CD4-positive, alpha-beta T cell treated with Interleukin-15 for 1 hour (primary cell): ENCODE measurements at places on chromosomes 5 and 9.

GRCh38 chr5:155270725-155271124 lies 257.2 kb downstream of the KIF4B start:
- DNase-seq: no peak

DNA sequence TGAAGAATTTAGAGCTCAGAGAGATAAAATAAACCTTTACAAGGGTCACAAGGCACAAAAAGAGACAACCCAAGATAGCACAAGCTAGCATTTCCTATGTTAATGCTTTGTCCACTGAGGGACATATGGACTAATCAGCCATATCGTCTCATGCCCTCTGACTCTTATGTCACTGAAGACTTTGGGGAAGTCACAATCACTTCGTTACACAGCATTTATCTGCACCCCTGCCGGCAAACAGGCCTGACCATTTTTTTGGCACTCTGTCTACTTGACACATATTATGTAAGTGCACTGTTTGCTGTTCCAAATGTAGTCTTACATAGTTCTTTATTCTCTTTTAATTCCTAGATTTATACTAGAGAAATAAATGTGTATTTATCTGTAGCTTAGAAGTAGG lies 13.9 kb upstream of the BNC2 start:
- DNase-seq: no peak

DNA sequence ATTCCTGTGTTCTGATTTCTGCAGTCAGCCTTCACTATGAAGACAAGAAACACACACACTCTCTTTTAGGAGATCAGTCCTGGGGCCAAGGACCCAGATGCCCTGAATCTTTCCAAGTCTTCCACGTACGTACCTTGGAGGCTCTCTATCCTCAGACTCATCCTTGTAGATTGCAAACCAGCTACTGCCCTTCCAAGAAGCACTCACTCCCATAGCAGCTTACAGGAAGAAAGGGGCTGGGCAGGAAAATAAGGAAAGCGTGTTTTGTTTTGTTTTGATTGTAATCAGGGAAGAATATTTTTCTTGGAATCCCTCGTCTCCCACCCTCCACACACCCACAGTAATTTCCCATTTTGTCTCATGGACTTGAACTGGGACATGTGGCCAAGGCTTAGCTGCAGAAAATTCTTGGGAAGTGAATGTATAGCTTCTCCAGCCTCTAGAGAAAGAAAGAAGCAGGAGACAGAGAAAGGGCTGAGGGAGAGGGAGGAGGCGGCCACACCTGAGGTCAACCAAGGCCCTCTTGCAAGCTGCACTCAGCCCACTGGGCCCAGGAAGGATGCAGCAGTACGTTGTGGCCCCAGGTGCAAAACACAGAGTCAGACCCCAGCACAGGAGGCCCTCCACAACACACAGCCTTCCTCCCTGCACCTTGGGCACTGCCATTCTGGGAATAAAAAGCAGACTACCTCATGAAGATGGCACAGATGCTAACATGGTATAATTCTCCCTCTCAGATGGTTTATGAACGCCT lies 29.9 kb downstream of the IRX2 start:
- DNase-seq: no peak

DNA sequence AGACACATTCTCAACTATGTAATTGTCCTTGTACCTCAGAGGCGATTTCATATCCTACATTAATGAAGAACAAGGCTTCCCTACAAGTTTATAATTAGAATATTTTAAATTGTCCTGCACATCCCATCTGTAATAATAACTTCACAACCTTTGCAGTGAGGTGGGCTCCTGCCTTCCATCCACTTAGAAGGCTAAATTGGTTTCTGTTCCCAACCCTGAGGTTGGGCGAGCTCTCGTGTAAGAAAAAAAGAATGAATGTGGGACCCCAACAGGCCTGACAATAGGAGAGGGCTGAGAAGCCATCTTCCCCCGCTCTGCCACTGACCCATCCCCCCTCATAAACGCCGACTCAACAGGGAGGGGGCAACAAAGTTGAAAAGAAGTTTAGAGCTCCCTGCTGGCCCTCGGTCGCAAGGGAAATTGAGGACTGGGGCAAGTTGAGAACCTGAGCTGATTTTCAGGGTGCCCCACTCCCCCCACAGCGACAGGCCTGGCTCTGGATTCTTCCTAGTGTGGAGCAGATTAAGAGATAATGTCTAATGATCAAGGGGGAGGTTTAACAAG lies 9.4 kb downstream of the BARHL1 start:
- DNase-seq: no peak

DNA sequence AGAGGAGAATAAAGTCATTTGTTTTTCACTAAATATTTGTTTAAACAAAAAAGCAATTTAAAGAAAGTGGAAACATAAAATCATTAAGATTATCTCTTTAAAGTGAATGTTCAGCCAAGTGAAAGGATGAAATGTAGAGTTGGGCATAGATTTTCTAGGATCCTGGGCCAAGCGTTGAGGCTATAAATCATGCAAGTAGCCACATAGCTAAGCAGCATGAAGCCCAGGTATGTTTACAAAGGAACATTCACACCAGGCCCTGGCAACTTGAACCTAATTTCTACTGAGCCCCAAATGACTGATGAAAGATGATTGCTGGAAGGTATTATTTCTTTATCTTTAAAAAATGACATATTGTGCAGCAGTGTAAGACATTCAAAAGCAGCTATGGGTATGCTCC lies 461.8 kb downstream of the MAT2B start:
- DNase-seq: no peak

- DNase-seq: no peak
Observed at GRCh38 chr9:135909371-135909770, 2.0 kb upstream of the CAMSAP1 start.

- no peak for DNase-seq
Observed at GRCh38 chr5:1655496-1656270, 131.9 kb upstream of the LPCAT1 start.

- DNase-seq: no peak
Observed at GRCh38 chr5:138927979-138928378, 52.8 kb upstream of the LRRTM2 start.

DNA sequence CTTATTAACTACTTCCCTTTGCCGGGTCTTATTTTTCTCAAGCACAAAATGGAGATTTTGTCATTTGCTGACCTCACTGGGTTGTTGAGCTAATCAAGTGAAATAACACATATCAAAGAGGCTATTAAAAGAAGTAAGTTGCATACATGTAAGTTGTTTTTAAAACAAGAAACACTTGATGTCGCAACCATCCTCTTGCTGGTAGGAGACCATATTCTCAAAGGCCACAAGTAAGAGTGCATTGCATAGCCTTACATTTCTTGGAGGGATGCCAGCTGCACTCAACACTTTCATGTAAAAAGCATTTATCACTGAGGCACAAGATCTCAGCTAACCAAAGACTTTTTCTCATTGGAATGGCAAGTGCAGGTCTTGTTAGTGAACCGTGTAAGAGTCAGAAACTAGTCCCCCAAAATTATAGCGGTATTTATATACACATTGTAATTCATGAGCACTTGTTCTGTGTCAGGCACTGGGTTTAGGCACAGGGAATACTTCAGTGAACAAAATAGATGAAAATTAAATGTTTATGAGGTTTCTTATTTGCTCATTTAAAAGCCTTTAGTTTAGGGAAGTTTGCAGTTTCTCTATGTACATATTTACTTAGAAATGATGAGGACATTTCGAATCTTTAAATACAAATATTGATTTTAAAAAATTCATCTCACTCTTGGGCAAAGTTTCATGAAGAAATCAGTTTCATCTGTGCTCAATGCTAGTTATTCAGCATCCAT lies 72.0 kb downstream of the ZFAND5 start:
- DNase-seq: peak; percentile 24

- DNase-seq: no peak
Observed at GRCh38 chr9:116152390-116152789, 1.2 kb upstream of the PAPPA start.

- DNase-seq: no peak
Observed at GRCh38 chr9:136147890-136148714, 29.4 kb upstream of the TMEM250 start.

GRCh38 chr9:91896513-91897121 lies 53.4 kb downstream of the ROR2 start:
- DNase-seq: no peak

GRCh38 chr9:106622164-106622487 lies 240.8 kb upstream of the ZNF462 start:
- no peak for DNase-seq

- no peak for DNase-seq
Observed at GRCh38 chr5:118597543-118597942, 390.8 kb downstream of the DTWD2 start.

DNA sequence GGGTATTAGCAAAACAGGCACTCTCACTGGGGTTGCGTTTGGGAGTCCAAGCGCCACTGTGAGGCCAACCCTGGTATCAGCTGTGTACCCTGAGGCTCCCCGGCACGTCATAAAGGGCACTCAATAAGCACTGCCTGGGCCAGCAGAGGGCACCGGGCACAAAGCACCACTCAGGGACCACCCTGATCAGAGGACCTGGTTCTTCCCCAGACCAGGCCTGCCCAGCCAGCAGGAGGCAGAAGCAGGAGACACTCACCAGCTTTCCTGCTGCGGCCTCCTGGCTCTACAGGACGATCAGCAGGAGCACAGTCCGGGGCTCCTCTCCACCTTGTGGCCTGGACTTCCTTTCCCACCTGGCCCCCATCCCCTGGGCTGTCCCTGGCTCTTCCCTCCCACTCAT lies 12.6 kb downstream of the MGAT1 start:
- DNase-seq: peak; percentile 51

DNA sequence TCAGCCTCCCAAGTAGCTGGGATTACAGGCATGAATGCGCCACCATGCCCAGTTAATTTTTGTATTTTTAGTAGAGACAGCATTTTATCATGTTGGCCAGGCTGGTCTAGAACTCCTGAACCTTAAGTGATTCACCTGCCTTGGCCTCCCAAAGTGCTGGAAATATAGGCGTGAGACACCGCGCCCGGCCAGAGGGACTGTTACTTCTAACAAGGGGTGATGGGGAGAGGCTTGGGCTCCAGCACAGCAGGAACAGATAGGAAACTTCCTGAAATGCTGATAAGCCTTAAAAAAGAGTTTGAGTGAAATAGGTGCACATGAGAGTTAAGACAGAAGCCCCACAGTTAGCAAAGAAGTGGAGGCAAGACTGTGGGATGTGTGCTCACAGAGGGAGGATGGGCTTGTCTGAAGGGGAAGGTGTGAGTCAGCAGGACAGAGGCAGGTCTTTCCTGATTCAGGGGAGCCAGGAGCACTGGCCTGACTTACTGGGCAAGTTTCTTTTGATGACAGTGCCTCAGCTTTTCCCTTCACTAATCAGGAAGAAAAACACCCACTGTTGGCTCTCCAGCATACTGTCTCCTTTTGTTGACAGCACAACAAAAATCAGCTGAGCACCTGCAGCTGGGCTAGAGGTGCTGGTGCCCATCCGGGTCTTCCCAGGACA lies 68.4 kb downstream of the RAD23B start:
- no peak for DNase-seq

DNA sequence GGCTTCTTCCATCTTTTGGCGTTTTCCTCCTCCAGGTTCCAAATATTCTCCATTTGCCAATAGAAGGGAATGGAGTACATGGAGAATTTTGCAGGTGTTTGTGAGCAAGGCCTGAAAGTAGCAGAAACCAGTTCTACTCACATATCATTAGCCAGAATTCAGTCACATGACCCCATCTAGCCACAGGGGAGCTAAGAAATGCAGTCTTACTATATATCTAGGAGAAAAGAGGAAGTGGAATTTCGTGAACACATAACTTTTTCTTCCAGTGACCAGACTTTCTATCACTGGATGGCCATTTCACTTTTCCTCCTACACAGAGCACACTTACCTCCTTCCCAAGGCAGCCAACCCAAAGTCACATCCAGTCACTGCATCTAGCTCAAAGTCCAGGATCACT lies 55.1 kb downstream of the LOX start:
- no peak for DNase-seq

DNA sequence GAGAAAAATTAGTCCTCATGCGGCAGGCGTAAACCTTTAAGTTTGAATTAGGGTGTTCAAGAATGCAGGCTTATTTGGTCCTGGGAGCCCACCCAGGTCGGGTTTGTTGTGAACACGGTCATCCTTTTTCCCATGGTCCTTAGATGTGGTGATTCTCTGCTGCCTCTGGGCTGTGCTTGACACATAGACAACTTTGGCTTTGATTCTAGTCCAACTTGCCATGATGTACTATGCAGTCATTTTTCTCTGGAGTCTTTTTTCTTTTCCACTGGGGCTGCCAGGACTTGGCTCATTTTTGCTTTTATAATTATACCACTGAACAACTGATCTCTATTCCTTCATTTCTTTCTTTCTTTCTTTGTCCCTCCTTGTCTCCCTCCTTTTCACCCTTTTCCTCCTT lies 218.6 kb downstream of the SREK1 start:
- DNase-seq: no peak

DNA sequence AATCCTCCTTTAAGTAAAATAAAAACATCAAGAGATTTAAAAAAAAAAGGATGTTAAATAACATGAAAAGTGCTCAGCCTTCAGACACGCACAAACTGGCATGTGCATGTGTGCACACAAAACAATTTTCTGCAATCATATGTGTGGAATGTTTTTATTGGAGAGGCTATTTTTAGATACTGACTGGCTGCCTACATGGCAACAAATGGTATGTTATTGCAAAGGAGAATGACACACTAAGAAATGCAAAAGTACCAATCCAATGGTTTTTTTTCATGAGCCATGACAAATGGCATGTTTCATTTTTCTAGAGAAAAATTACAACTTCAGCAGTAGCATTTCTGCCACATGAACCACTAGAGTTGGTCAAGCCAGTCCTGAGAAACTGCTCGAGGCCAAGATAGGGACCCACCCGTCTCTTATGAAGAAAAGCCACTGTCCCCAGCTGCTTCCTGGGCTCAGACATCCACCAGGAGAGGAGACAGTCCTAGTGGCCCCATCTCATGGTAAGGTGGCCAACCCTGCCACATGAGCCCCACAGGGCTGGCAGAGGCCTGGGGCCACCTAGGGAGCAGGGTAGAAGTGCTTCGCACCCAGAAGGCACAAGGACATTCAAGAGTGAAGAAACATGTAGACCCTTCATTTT lies 116.4 kb downstream of the MYO10 start:
- no peak for DNase-seq

DNA sequence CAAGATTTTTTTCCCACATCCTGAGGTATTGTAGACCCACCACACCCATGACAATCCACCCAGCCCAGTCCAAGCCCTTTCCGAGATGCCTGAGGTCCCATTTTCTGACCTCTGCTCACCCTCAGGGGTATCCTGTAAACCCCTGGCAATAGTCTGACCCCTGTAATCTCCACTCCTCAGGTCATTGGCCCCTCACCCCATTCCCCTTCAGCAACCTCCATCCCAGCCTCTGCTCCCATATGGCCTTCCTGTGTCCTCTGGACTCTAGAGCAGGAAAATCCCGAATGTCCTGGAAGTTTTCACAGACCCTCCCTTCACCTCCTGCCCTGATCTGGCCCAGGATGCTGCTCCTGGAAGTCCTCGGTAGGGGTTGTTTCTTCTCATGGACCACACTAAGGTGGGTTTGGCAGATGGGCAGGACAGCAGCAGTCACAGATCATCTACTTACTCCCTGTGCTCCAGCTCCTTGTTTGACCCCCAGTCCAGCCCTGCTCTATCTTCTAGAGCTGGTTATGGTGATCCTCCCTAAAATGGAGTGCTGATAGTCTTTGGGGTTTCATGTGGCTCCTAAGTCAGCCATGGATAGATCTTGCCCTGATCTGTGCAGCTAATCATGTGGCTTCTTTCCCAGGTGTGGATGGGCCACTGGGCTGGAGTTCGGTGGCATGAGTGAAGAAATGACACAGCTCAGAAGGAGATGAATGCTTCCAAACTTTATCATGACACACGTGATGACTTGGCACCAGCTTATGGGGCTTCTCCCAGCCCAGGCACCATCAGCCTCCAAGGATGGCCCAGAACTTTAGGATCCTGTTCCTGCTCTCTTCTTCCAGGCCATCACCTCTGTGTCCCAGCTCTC lies 12.0 kb upstream of the ACSL6 start:
- DNase-seq: no peak

GRCh38 chr9:61666310-61666709 lies 476.5 kb downstream of the SPATA31A7 start:
- no peak for DNase-seq
